Activated T-helper 17 cell treated with anti-CD3 and anti-CD28 coated beads, Interleukin-2, amount 50 U/mL, for 72 hours (primary cell): ENCODE measurements at places on chromosomes 1 and 21. TPM values are rescaled to one million over a fixed set of nuclear protein-coding genes. Genes with fewer than 3 reads are reported as not detected.

DNA sequence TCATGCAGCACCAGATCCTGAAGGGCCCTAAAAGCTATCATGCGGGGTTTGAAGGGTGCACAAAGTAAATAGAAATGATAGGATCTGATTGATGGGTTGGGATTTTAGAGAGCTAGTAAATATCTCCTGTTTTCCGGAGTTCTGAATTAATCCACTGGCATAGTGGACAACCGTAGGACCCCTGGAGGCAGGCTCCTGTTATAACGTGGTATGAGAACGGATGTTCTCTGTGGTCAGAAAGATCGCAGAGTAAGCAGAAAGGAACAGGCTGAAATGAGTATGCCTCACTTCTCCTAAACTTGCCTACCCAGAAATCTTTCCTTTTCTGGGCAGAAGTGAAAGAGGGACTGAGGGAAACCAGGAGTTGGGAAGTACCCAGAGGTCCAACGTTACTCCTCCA is 470.8 kb downstream of the AJAP1 start:
- peak; percentile 29 for ATAC-seq

DNA sequence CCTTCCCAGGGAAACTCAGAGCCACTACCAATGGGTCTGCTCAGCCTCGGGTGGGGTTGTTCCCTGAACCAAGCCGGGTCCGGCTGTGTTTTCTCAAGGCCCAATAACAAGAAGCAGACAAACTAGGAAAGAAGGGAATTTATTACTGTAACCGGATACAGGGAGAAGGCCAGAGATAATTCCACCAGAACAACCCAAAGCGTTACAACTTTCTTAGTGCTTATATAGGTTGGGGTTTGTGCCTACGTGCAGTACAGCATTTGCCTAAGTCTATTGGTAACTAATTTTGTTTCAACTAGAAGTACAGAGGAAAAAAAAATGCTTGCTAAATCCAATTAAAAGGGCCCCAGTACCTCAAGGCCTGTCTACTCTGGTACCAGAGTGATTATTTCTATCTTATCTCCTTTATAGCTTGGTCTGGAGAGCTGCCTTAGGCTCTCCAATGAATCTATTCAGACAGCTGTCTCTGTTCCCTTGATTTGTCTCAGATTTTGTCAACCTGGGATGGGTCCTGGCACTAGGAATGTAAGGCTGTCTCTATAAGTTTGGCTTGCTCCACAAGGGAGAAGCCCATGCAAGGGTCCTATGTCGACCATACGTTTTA is 57.3 kb upstream of the CCDC190 start:
- ATAC-seq = no peak

GSTM5 gene
- total RNA-seq = not detected

- ATAC-seq = no peak
Measured at GRCh38 chr1:169042377-169042776, 64.1 kb upstream of the ATP1B1 start.

ZNF496 gene
- 4.3 TPM for total RNA-seq

DEPDC1 gene
- 29.6 TPM for total RNA-seq

DNA sequence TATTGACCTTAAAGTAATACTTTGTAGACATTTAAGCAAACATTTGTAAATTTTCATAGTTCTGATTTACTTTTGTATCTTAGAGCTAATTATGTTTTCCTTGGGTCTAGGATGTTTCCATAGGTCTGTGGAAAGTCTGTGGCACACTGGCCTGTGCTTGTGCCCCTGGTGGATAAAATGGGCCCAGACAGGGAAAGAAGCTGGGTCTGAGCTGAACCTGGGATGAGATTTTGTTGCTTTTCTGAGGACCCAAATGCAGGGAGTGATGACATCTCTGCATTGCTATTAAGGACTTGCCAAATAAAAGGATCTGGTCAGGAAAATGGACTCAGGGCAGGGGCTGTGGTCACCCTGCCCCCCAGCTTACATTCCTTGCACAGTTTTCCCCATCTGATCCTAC is 41.8 kb downstream of the C1orf21 start:
- no peak for ATAC-seq

DNA sequence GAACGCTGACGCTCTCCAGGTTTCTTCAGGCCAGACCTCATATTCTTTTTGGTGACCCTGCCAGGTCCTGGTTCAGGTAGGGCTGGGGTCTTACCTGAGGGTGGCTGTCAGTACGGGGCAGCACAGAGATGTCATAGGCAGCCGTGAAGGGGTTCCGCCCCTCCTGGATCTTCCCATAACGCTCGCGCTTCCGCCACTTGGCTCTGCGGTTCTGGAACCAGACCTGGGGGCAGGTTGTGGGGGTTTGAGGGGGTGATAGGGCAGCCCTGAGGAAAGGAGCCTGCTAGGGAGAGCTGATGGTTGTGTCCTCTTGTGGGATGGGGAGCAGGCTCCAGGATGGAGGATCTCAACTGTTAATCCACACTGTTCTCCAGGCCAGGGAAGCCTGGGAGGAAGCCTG is 9.1 kb downstream of the ALX3 start:
- ATAC-seq = no peak

CHIA gene
- not detected for total RNA-seq

HCN3 gene
- 6.0 TPM for total RNA-seq

DNA sequence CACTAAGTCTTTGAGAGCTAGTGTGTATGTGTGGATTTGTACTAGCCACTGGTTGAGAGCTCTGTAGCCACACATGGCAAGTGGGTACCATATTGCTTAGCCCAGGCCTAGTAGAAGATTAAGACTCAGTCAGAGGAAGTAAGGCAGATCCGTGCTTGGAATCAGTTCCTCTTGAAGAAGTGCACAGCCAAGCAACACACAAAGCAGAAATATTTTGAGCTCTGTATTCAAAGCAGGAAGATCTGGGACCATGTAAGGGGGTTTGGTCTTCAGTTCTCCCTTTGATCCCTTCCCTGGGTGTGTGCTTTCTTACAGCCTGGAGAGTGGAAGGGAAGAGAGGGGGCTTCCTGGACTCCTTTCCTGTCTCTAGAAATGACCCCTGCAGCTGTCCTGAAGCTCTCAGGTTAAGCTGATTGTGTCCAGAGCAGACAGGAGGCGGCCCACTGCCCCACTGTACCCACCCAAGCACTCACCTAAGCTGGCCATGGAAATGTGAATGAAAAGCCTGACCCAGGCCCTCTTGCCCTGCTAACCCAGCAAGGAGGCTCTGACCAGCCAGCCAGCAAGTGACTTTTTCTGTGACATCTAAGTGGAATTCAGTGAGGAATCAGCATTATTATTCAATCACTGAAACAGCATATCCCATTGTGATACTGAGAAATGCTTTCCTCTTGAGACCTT is 3.6 kb downstream of the ETS2 start:
- no peak for ATAC-seq

DNA sequence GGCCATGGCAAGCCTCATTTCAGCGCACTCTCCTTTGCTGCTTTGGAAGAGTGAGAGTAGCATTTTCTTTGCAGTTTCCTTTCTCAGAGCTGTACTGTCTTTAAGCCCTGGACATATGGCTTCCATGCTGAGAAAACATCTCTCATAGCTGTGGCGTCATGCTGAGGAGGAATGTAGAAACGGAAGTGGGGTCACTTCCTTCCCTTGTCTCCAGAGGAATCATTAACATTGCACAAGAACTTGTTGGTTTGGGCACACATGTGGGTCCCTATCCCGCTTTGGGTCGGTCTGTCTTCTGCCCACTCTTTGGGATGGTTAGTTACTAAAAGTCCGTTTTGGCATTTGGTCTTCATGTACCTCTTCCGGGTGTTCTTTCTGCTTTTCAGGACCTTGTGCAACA is 5.6 kb downstream of the MFN2 start:
- ATAC-seq = no peak

GOLT1A gene
- total RNA-seq = not detected

- ATAC-seq = peak; percentile 78
Measured at GRCh38 chr1:59026472-59026948, 242.7 kb upstream of the JUN start.

- ATAC-seq = no peak
Measured at GRCh38 chr21:33020558-33021100, 5.1 kb upstream of the OLIG2 start.

- ATAC-seq = no peak
Measured at GRCh38 chr21:17414766-17415165, 98.1 kb upstream of the CXADR start.

FCRL4 gene
- total RNA-seq = not detected

GLMN gene
- 25.8 TPM for total RNA-seq

DNA sequence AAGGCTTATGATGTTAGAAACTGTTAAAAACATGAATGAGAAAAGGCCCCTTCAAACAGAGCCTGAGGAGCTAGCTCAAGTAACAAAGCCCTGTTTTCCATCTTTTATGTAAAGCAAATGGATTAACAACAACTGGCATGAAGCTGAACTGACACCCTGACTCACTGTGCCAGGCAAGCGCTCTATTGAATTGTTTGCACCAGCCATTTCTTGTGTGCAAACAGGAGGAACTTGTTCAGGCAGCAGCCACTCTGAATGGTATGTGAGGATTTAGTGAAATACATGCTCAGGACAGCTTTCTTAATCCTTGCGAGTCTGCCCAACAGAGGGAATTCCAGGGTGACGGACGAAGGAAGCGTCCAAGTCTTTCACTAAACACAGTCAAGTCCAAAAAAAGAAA is 291.1 kb upstream of the ADGRL2 start:
- ATAC-seq = no peak

PTGS2 gene
- total RNA-seq = 1.1 TPM

DNA sequence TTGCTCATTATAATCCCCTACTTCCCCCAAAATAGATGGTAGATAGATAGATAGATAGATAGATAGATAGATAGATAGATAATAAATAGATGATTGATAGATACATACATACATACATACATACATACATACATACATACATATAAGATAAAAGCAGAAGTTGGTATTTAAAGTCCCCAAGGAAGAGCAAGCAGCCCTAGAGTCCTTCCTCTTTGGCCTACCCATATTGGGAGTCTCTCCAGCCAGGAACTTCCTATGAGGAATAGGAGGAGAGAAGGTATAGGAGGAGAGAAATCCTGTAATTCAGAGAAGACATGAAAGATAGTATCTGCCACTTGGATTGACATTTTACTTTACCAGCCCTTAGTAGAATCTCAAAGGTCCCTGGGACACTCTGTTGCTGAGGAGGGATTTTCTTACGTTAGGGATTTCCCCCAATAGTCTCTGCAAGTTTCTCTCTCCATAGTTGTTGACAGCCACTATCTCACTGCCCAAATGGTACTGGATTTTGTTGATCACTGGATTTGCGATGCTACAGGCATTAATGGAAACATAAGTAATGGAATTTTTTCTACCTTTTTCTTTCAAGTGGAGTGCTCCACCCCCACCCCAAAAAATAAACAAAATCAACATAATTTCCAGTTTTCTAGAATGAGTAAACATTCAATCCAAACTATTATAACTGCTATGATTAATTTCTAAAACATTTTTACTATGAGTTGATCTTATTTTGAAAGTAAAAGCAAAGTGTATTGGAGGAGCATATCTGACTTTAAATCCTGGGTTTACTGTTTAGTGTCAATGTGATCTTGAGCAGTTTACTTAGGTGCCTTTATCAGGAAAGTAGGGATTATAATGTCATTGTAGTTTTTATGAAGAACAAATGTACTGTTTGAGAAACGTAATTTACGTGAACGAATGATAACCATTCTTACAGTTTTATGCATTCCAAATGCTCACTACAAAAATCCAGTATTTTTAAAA is 93.2 kb upstream of the TNFSF4 start:
- ATAC-seq = no peak

- no peak for ATAC-seq
Measured at GRCh38 chr1:76951153-76951552, 83.9 kb downstream of the ST6GALNAC5 start.

- ATAC-seq = no peak
Measured at GRCh38 chr1:225044258-225044657, 114.8 kb downstream of the DNAH14 start.

- no peak for ATAC-seq
Measured at GRCh38 chr1:1612104-1612400, 3.2 kb upstream of the MIB2 start.

KCNH1 gene
- total RNA-seq = not detected

NBPF10 gene
- total RNA-seq = 3.4 TPM

DNA sequence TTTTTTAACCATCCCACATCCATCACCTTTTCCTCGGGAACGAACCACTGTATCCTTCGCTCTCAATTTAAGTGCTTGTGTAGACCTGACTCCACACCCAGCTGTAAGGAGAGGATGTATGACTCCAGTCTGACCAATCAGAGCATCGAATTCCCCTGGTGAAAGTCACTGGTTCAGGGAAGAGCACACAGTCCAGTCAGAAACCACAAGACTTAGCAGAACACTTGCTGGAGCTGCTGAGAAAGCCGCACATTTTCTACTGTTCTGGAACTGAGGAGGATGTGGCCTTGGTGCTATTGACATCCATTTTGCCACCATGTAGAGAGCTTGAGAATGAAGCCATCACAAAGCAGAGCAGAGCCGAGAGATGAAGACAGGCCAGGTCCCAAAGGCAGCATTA is 59.9 kb upstream of the CNN3 start:
- ATAC-seq = no peak

DISP1 gene
- 2.1 TPM for total RNA-seq

GRCh38 chr1:161816201-161816600 is 50.1 kb downstream of the ATF6 start:
- no peak for ATAC-seq

GRCh38 chr1:180951836-180952656 is 39.3 kb downstream of the KIAA1614 start:
- no peak for ATAC-seq

DNA sequence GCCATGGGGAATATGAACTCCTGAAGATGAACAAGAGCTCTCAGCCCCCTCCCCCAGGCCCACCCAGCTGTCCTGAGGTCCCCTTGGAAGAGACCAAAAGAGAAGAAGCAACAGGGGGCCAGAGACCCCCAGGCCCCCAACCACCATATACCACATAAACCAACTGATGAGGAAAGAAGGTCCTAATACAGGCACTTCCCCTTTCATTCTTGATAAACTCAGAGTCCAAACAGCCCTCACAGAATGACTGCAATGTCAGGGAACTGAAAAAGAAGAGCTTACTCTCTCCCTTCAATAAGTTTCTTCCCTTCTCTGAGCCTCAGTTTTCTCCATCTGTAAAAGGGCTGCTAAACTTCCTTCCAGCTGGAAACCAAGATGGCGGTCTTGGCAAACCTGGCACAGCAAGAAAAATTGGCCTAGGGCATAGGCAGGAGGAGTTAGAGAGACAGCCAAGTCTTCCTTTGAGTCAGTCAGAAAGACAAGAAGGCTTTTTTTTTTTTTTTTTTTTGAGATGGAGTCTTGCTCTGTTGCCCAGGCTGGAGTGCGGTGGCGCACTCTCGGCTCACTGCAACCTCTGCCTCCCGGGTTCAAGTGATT is 90.5 kb downstream of the VWA5B1 start:
- no peak for ATAC-seq

GRCh38 chr1:67134695-67135094 is at the start of gene C1orf141:
C1orf141 (minus strand) TSS chr1:67134970; CDS start chr1:67127240, 7,730 bp downstream.
- ATAC-seq = no peak

- no peak for ATAC-seq
Measured at GRCh38 chr1:77739235-77739634, 20.4 kb downstream of the USP33 start.

RABGAP1L gene
- 54.1 TPM for total RNA-seq

- ATAC-seq = no peak
Measured at GRCh38 chr1:78869136-78869535, 137.4 kb downstream of the ADGRL4 start.

- no peak for ATAC-seq
Measured at GRCh38 chr1:228691926-228692325, 43.4 kb upstream of the RHOU start.

SHISA4 gene
- total RNA-seq = 0.69 TPM
